Stimulated activated CD4-positive, alpha-beta T cell treated with anti-CD3 and anti-CD28 coated beads, TNF-alpha, amount 100 ng/mL, for 1 hour (primary cell): ENCODE measurements at places on chromosomes 7 and 10.

GRCh38 chr10:124197371-124198124 lies 104.2 kb upstream of the CHST15 start:
- no peak for DNase-seq

DNA sequence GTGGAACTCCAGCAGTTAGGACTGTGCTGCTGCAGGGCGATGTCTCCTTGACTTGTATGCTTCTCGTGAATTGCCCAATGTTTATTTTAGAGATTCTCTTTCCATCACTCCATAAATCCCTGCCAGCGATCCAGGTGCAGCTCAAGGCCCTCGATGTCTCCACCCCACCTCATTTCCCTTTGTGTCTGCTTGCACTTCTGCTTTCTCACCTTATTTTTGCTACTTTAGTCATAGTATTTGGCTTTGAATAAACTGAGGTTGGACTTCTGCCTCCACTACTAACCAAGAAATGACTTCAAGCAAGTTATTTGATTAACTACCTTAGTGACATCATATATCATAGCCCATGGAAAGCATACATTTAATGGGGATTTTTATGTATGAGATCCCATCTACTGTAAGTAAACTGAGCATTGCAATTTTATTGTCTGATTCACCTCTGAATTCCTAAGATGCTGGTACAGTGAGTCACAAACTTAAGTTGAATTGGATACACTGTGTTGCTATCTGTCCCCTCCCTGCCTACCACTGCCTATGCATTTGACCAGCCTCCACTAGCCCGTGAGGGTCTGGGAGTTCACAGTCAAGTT lies 255.8 kb downstream of the ABCA13 start:
- DNase-seq = no peak

GRCh38 chr7:98206451-98207330 lies 4.5 kb upstream of the BHLHA15 start:
- no peak for DNase-seq

- DNase-seq = no peak
Measured at GRCh38 chr7:104033837-104034236, 44.4 kb upstream of the RELN start.

DNA sequence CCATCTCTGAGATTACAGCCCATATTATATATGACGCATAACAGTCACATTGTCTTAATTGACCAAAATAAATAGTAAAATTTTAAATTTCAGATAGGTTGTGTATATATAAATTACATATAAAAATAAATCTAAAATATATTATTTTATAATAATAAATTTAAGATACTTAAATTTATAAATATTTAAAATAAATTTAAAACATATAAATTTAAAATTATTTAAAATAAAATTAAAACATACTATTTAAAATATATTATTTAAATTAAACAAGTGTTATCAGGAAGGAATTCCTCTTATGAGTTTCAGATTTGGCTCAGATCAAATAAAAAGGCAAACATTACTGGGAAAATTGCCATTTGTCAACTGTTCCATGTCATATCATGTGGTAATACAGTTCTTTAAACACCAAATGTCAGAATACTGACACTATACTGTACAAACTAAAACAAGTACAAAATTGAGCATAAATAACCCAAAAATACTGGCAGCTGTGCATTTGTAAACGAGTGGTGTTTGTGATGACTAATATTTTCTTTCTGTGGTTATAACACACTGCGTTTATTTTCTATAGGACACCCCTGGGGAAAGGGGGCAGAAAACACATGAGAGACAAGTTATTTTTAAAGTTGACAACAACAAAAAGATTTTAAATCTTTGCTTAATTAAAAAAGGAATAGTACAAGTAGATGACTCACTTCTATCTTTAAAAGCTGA lies 71.3 kb upstream of the DGKB start:
- DNase-seq = no peak

GRCh38 chr7:2923886-2924574 lies 79.9 kb upstream of the GNA12 start:
- DNase-seq = no peak

DNA sequence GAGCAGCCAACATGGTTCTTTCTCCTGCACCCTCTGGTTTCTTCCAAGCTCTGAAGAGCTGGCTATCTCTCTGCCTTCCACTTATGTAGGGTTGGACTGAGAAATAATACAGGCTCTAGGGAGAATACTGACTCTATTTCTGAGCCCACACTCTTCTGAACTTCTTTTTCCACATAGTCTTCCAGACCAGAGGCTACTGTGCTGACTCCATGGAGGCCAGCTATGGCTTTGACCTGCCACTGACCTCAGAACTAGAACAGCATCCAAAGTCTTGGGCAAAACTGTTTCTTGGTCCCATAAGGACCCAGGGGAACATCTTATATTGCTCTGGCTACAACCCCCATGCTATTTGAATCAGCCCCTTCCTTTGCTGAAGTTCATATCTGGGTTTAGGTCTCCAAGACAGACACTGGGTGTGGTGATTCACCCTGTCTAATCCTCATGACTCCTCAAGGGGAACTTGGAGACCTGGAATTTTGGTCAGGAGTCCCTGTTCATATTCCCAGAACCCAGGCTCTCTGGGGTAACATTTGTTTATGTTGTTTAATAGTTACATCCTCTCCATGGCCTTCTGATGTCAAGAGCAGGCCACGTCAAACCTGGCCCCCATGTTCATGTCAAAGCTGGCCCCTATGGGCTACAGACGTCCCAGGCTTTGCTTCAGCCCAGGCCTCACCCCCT lies 12.1 kb upstream of the PLAU start:
- no peak for DNase-seq

GRCh38 chr10:46515366-46515765 lies 41.1 kb downstream of the GPRIN2 start:
- DNase-seq = no peak

- DNase-seq = no peak
Measured at GRCh38 chr10:11832042-11832441, 8.9 kb downstream of the PROSER2 start.

GRCh38 chr7:6154542-6155404 lies 117.7 kb downstream of the CYTH3 start:
- DNase-seq = no peak

- DNase-seq = no peak
Measured at GRCh38 chr7:2959828-2960599, 83.7 kb downstream of the CARD11 start.

DNA sequence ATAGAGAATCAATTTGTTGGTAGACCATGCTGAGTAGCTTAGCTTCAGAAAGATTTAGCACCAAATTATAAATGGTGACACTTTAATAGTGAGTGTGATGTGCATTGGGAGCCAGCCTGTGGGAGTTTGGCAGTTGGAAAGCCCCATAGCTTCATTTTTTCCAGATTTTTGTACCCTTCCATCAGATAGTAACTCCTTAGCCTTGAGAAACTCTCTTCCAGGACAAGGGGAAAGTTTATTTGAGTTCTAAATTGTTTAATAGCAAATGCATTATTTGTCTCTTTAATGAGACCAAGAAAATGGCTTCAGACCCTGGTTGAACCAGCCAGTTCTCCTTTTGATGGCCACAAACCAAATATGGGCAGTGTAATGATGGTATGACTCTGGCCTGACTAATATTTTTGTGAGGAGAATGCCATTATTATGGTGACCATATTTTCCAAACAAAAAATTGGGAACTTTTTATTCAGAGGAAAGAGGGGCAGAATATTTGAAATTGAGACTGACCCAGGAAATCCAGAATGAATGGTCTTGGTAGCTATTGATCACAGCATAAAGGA lies 49.8 kb downstream of the PLCE1 start:
- DNase-seq = no peak

GRCh38 chr10:89522463-89522862 lies 12.9 kb downstream of the SLC16A12 start:
- no peak for DNase-seq

GRCh38 chr7:4712281-4713182 lies 30.4 kb downstream of the FOXK1 start:
- no peak for DNase-seq

GRCh38 chr10:117587036-117587435 lies 44.5 kb downstream of the EMX2 start:
- no peak for DNase-seq

DNA sequence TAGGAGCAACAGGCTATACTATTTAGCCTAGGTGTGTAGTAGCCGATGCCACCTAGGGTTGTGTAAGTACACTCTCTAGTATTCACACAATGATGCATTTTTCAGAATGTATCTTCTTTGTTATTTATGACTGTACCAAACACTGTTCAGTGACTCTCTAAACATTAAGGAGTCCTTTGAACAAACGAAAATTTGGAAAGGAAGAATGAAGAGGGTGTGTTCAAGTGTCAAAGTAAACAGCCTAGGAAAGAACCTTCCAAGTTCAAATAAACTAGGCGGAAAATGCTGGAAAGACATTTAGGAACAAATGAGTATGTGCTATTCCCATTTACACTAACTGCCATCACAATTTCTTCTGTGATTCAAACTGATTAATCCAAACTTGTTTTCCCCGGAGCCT lies 142.4 kb downstream of the CHCHD3 start:
- DNase-seq = no peak

GRCh38 chr10:89471110-89471809 lies 56.9 kb downstream of the IFIT5 start:
- DNase-seq = no peak

GRCh38 chr7:135710417-135711138 lies 17.4 kb downstream of the SLC13A4 start:
- DNase-seq = no peak
